ENCODE measurements at places on chromosomes 1 and 21.

DNA sequence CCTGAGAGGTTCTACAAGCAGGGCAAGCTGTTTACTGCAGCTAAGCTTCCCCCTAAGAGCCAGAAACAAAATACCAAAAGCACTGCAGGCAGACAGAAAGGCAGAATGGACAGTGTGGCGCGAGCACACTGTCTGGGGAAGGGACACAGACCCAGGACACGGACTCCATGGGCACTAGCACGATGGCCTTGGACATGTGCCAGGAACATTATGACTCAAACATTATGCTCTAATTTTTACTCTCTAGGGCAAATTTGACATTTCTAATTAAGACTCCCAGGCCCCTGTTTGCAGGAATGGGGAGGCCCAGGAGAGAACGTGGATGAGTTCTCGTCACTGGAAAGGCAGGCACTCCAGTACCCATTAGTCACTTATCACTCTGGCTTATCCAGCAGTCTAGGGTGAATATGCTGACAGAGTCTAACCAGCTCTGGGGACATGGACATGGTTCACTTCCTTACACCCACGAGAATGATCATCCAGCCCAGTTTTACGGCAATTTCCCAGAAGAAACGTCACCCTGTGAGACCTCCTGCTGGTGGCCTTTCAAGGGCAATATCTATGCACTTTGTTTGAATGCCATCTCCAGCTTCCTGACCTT is 45.1 kb downstream of the CAPN8 start:
- DNase-seq: no peak

DNA sequence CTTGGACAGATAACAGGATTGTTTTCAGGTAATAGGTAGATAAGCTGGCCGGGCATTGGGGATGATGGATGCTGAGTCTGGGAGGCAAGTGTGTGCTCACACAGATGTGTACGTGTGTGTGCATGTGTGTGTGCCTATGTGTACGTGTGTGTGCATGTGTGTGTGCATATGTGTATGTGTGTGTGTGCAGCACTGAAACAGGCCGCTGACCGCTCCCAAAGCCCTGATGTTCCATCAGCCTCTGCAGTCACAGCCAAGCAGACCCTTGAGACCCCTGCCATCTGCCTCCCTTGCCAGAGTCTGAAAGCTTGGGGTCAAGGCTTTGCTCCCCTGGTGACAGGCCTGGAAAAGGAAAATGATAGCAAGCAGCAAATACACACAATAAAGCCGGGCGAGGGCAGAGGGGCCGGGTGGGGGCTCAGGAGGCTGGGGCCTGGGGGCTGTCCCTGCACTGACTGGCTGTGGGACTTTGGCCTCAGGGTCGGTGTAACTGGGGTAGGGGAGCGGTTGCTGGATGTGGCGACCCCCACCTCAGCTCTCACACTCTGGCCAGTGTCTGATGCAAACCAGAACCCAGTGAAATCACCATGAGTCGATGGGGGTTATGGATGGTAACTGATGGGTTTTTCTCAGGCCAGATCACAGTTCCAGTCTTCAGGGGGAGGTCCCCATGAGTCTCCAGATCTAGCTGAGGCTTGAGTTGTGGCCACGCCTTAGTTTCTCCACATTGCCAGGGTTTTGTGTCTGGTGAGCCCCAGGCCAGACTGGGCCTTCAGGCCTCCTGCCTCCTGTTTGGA is 9.2 kb upstream of the TNFRSF8 start:
- no peak for DNase-seq

GRCh38 chr1:228241259-228241658 is 33.4 kb downstream of the OBSCN start:
- DNase-seq: no peak

DNA sequence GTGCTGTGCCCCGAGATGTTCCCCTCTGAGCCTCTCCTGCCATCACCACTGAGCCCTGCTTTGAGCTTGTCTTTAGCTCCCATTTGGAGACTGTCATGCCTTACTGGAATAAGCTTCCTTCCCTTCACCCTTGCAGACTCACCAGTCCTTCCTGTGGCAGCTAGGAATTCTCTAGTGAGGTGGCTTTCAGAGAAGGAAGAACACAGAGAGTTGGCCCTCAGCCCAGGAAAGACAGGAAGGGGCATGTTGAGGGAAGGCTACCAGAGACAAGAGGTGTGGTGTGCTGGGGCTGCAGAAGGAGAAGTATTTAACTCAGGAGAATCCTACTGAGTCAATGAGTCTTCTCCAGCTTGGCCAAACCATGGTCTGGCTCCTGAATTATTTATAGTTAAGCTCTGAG is 76.3 kb downstream of the UCK2 start:
- no peak for DNase-seq

GRCh38 chr1:161803181-161803580 is 37.1 kb downstream of the ATF6 start:
- DNase-seq: no peak

DNA sequence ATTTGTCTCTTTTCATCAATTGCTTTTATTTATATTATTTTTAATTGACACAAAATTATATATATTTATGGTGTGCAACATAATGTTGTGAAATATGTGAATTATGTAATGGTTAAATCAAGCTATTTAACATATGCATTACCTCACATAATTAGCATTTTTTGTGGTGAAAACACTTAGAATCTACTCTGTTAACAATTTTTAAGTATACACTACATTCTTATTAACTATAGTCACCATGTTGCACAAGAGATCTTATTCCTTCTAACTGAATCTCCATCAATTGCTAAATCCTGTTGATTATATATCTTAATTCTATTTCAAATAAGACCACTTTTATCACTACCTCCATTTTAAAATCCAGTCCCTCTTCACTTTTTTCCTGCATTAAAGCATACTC is 42.5 kb downstream of the PLPPR5 start:
- no peak for DNase-seq

- no peak for DNase-seq
These were observed 5.6 kb upstream of the DDOST start for GRCh38 chr1:20666804-20667203.

DNA sequence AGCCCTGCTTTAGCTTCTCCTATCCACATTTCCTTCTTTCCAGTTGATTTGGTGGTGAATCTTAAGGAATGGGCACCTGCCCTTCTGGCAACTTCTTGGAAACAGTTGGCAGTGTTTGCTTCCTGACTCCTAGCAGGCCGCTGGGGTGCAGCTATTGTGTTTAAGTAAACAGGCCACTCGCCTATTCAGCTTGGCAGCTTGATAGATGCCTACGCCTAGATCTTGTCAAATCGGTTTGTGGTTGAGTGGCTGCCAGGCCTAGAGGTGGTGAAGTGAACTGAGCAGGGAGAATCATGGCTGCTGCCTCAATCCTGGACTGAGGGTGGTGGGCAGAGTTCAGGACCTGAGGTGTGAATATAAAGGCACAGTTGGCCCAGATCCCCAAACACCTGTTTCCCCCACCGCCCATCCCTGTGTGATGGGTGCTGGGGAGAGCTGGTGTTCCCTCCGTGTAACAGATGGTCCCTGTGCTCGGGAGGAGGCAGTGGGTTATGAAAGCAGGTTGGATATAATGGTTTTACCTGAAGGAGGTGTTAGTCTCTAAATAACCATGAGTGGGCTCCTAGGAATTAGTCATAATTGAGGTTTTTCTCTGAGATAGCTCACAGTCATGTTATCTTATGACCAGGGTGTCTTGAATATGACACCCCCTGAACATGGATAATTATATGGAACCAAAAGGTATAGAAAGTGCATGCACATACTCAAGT is 940 bp upstream of the PLA2G2C start:
- peak; percentile 22 for DNase-seq

DNA sequence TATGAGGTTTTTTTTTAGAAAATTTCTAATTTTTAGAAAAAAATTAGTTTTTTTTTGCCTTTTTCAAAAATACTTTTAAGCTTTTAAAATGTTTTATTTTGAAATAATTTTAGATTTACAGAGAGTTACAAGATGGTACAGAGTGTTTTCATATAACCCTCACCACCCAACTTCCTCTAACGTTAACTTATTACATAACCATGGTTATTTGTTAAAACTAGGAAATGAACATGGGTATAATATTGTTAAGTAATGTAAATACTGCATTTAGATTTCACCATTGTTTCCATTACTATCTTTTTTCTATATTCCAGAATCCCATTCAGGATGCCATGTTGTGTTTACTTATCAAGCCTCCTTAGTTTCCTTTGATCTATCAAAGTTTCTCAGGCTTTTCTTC is 45.2 kb upstream of the ST6GALNAC3 start:
- no peak for DNase-seq

- DNase-seq: no peak
These were observed 99.2 kb downstream of the PSMG1 start for GRCh38 chr21:39084073-39084472.

- no peak for DNase-seq
These were observed 5.0 kb upstream of the KCNJ9 start for GRCh38 chr1:160076295-160076694.

DNA sequence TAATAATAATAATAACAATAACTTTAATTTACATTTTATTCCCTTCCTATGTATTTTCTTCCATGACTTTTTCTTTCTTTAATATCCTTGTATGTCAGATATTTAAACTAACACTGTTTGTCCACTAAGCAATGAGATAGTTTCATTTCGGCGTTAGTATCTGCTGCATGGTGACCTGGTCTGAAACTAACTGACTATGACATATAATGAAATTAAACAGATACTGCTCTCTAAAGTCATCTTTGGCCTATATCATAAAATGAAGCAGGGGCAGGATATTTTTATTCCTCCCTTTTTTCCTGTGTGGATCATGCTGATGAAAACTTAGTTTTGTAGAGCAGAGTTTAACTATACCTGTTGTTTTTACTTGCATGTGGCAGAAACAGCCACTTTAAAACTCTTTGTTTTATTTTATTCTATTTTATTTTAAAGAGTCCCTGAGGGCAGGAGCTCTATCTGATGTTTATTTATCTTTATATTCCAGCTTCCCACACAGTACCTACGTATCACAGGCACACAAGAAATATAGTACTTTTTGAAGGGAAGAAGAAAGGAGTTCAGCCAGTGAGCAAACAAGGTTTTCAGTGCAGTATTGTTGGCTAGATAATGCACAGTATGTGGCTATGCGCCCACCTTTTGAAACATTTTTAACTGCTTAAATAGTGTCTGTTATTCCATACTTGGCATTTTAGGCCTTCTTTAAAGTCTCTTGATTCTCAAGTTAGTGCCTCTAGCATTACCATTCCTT is 165.6 kb downstream of the PHTF1 start:
- DNase-seq: no peak

GRCh38 chr1:244269169-244269568 is 182.5 kb downstream of the ADSS2 start:
- no peak for DNase-seq

- DNase-seq: no peak
These were observed 9.6 kb downstream of the SMYD2 start for GRCh38 chr1:214290424-214291037.

- no peak for DNase-seq
These were observed 18.4 kb downstream of the MTHFR start for GRCh38 chr1:11787251-11787803.

GRCh38 chr1:114109981-114110380 is 43.7 kb downstream of the SYT6 start:
- no peak for DNase-seq

DNA sequence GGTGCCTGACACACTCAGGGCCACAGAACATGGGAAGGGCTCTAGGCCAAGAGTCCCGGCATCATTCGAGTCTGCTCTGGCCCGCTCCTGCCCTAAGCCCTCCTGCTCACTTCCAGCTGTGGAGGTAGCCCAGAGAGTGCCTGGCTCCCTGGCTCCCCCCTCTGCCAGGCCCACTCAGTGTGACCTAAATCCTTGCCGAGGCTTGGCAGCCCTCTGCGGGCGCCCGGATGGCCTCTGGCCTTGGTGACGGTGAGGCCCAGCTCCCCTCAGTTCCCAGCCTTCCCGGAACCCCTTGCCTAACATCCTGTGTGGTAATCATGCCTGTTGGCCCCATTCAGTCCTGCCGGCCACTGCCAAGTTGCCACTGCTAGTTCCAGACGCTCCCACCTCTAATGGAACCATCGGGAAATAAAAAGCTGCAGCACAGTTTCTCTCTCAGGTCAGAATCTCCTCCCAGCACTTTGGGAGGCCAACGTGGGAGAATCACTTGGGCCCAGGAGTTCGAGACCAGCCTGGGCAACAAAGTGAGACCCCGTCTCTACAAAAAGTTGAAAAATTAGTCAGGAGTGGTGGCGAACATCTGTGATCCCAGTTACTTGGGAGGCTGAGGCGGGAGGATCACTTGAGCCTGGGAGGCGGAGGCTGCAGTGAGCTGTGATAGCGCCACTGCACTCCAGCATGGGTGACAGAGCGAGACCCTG is 1.2 kb upstream of the H6PD start:
- DNase-seq: no peak

Measured in CD4-positive, alpha-beta T cell treated with Interleukin-6 at 100 ng/mL for 8 hours (primary cell).